CD8-positive, alpha-beta memory T cell (primary cell): ENCODE measurements at places on chromosomes 4 and X.

DNA sequence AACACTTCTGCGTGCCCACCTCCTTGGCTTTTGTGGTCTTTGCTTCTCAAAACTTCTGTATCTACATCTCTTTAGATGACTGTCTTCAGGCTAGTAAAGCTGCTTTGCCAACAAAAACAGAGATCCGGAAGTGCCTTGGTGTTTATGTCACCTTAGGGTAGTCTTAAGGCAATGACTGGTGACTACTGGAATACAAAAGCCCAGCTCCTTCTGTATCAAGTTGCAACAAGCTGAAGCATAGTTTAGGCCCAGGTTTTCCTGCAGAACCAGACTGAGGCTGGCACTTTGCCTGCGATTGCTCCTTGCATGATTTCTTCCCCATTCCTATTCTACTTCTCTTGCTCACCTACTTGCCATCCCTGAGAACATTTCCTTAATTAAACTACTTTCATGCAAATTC, 333.8 kb downstream of the DMD start:
- no peak for DNase-seq

DNA sequence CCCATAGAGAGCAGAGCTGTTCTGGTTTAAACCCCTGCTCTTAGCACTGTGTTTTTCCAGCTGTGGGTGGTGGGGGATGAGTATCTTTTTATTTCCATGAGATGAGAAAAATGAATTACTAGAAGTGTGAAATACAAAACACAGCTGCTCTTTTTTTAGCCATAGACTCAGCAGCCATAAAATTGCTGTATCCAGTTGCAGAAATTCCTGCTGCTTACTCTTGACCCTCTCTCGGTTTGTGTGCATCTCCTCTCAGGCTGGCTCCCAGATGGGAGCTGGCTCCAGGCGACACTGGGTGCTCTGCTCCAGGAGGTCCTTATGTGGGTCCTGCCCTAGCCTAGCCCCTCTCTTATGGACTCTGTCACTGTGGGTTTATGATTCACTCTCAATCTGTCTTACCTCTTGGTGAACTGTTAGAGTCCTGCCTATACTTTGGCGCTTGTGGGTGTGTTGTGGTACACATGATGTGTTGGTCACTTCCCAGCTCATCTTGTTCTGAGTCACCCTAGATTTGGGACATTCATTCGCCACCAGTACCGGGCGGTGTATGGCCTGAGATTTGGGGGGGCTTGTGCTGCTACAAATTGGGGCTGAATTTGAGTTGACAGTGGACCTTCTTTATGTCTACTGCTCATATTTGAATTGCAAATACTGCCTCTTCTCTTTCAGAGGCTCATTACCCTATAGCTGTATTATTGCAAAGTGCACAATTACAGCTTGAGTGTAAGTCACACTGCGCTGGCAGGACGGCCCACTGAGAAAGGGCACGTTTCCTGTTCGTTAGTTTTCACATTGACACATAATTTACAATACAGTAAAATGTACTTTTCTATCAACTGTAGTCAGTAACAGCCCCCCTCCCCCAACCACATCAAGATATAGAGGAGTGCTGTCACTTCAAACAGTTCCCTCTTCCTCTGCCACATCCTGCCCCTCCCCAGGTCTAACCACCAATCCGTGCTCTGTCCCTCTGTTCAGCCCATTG, 46.9 kb upstream of the MSANTD1 start:
- DNase-seq, result peak; percentile 83

DNA sequence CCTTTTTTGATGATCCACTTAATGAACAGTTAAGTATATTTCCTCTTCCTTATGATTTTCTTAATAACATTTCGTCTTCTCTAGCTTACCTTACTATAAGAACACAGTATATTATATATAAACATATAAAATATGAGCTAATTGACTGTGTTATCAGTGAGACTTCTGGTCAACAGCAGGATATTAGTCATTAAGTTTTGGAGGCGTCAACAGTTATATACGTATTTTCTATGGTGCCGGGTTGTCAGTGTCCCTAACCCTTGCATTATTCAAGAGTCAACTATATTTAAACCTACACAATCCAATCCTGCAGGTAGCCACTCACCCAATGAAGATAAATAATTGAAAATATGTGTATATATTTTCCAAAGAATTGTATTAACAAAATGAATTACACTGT, 88.0 kb downstream of the NR3C2 start:
- no peak for DNase-seq

- DNase-seq, result peak; percentile 74
These were observed 802 bp downstream of the BMP2K start for GRCh38 chr4:78776729-78777575.

- no peak for DNase-seq
These were observed 29.7 kb upstream of the LGI2 start for GRCh38 chr4:25060241-25060962.

DNA sequence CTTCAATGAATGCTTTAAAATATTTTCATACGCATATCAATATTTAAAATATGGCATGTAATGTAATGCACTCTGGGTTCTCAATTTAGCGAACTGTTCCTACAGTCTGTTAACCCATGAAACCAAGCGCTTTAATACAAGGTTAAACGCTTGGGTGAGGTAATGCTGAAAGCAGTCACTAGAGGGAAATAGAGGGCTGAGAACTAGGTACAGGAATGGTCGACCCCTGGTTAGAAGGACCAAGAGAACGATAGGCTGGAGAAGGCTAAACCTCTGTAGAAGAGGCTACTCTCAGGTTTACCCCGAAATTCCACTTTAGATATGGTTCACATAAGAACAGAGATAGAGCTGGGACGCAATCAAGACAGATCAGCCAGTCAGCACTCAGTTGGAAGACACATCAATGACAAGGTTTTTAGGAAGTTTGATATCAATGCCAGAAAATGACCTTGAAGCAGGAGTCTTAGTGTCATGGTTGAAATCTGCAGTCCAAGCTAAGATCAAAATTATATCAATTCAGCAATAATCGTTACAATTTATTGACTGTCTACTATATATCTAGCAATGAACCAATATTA, 26.9 kb downstream of the ARSJ start:
- DNase-seq, result no peak

DNA sequence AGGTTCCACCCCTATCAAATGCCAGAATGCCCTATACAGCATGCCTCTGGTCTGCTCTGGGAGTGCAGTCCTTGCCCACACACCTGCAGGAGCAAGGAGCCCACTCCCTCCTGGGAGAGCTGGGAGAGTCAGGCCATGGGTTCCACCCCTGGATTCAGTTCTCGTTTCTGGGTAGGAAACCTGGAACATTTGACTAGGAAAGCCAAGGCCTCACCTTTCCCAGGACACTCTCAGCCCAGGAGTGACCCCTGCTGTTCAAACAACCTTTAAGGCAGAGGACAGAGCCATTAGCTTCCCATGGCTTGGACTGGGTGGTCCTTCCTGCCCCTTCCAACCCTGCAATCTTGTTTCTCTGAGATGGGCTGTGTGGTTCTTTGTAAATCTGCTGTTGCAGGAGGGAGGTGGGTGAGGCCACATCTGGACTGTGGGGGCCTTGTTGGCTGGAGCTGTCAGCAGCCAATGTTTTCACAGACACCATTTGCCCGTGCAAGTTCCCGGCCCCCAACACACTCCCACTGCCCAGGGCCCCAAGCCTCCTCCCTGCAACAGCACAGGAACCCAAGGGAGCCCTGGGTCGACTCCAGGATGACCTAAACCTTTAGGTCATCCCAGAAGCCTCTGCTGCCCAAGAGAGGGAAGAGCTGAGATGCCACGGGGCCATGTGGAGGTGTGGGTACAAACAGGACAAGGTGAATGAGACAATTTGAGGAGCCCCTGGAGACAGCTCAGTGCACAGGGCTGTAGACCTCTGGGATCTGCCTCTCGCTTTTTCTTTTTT, 104.4 kb downstream of the PJA1 start:
- no peak for DNase-seq

GRCh38 chrX:17414027-17414658, 39.1 kb downstream of the NHS start:
- DNase-seq, result no peak

- DNase-seq, result no peak
These were observed 47.8 kb downstream of the CRLF2 start for GRCh38 chrX:1164322-1165288.

GRCh38 chr4:52622564-52622963, 36.5 kb downstream of the USP46 start:
- DNase-seq, result no peak

DNA sequence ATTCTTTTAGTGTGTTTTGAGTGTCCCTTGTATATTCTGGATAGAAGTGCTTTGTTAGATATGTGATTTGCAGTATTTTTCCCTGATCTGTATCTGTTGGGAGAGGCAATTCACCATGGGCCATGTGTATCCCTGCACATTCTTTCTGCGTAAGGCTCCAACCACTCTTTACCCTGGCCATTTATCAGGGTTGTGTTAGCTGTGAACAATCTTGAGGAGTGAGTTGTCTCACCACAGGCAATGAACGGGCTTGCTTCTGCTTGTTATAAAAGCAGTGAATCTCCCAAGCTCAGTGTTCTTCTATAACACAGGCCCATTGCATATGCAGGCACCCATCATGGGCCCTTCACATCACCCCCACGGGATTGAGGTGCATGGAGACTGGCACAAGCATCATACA, 18.9 kb upstream of the SMIM10 start:
- no peak for DNase-seq

DNA sequence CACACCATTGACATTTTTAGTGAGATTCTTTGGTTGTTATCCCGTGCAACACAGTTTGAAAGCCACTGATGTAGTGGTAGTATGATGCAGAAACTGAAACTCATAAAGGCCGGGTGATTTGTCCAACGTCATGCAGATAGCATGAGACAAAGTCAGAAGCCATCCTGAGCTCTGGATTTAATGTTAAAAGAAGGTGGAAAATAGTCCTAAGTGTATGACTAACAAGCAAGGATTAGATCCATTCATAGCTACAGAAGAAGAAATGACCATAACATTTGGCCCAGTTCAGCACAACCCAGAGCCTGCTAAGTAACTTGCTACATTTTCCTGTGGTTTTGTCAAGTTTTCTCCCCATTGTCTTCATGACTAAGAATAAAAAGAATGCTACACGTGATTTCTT, 142.4 kb downstream of the AMELX start:
- no peak for DNase-seq

DNA sequence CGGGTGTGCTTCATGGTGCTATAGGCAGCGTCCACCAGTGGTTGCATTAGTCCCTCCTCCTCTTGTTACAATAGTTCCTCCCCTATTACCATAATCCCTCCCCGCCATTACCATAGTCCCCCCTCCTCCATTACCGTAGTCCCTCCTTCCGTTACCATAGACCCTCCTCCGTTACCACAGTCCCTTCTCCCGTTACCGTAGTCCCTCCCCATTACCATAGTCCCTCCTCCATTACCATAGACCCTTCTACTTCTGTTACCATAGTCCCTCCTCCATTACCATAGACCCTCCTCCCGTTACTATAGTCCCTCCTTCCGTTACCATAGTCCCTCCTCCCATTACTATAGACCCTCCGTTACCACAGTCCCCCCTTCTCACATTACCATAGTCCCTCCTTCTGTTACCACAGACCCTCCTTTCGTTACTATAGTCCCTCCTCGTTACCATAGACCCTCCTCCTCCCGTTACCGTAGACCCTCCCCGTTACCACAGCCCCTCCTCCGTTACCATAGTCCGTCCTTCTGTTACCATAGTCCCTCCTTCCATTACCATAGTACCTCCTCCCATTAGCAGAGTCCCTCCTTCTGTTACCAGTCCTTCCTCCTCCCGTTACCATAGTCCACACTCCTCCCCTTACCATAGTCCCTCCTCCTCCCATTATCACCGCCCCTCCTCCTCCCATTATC, 129.6 kb downstream of the DHRSX start:
- no peak for DNase-seq

- no peak for DNase-seq
These were observed 439.5 kb downstream of the GRXCR1 start for GRCh38 chr4:43332052-43332425.

- DNase-seq, result no peak
These were observed 11.9 kb downstream of the ENPEP start for GRCh38 chr4:110487873-110488272.

DNA sequence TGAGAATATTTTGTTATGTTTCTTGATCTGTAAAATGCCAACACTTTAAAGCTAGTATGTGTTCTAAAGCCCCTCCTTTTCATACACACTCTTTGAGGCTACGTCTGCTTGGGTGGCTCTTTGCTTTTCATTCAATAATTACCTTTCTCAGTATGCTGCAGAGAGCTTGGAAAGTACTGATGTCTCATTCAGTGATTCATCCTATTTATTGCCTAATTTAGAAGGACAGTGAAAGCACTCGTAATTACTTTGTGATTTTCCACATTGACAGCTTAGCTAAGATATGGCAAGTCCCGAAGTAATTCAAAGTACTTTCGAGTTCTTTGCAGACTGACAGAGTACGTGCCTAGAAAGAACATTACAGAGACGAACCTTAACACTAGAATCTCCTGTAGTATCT, 57.2 kb downstream of the BMP15 start:
- DNase-seq, result no peak

DNA sequence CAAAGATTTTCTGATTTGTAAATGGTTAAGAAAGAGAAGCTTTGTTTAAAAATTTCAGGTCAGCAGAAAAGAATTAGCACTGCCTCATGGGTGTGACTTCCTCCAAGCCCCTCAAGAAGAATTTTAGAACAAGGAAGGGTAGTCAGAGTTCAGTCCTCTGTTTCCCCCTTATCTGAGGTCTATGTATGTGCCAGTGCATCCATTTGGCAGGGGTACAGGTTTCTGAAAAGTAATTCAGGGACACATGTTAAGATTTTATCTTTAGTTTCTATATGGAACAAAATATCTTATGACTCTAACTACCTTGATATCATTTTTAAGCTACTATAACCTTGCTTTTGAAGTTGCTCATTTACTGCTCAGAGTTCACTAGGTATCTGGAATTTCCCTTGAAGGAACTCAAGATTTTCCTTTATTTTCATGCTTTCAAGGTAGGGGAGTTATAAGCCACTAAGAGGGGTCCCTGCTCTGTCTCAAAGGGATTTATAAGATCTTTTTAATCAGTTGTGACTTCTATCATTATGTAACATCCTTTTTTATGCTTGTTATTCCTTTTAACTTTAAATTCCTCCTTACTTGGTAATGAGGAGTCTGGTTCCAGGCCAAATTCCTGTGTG, 24.4 kb upstream of the PLK4 start:
- DNase-seq, result no peak

GRCh38 chrX:38220415-38221390, at the start of gene SRPX:
Gene SRPX (minus strand): TSS chrX:38220871. CDS start chrX:38220792, 79 bp downstream.
- no peak for DNase-seq

GRCh38 chr4:187393531-187394344, 601.8 kb upstream of the ZFP42 start:
- no peak for DNase-seq

GRCh38 chr4:19156786-19157185, 1094.9 kb upstream of the SLIT2 start:
- DNase-seq, result no peak

DNA sequence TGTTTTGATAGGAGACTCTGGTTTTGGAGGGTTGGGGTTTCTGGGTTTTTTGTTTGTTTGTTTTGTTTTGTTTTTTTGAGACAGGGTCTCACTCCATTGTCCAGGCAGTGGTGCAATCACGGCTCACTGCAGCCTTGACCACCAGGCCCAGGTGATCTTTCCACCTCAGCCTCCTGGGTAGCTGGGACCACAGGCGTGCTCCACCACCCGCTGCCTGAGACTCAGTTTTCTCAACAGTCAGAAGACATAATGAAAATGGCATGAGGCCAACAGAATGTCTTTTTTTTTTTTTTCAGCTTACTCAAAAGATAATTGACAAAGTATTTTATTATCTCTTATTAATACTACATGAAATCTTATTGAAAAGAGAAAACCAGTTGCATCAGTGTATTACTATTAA, 32.4 kb downstream of the TNIP2 start:
- no peak for DNase-seq
